ENCODE measurements at places on chromosomes 7 and 10.

GRCh38 chr10:74145133-74145532 lies 5.5 kb downstream of the AP3M1 start:
- no peak for DNase-seq

DNA sequence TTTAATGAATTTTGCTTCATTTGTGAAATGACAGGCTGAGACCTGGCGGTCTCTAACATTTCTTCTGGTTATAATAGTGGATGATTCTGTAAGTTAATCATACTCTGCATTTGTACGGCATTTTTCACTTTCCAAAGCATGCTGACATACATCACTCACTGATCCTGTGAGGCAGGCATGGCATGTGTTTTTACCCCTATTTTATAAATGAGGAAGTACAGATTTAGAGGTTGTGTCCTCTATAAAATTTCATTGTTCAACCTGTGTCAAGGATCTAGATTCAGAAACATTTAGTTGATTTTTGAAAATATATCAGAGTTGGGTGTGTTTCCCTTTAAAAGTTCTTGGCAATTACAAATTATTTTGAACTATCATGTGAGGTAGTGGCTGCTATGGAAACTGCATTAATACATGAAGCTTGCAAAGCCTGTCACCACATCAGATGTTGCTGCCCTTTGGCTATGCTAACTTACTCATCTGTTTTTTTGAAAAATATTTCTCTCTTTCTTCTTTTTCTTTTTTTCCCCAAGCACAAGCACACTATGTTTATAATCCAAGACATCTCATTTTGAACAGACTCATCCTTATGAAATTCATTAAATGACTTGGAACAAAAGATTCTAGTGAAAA lies 172.7 kb downstream of the GNAI1 start:
- DNase-seq = no peak

- DNase-seq = no peak
Measured at GRCh38 chr7:25456467-25457171, 228.3 kb upstream of the NPVF start.

GRCh38 chr10:113988535-113988934 lies 55.1 kb upstream of the ADRB1 start:
- DNase-seq = no peak

DNA sequence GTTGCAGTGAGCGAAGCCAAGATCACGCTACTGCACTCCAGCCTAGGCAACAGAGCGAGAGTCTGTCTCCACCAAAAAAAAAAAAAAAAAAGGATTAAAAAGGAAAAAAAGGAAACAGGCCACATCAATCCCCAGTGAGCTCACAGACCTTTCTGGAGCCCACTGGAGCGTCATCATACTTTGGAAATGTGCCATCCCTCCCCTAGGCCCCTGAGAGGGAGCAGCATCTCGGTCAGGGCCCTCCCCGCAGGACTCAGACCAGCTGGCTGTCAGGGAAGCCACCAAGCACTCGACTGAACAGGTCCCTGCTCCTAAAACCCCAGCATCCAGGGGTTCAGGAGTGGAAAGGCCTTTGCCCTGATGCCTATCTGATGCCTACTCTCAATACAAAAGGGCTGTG lies 97.9 kb upstream of the SH2B2 start:
- no peak for DNase-seq

GRCh38 chr7:139924461-139924860 lies 95.4 kb downstream of the TBXAS1 start:
- no peak for DNase-seq

DNA sequence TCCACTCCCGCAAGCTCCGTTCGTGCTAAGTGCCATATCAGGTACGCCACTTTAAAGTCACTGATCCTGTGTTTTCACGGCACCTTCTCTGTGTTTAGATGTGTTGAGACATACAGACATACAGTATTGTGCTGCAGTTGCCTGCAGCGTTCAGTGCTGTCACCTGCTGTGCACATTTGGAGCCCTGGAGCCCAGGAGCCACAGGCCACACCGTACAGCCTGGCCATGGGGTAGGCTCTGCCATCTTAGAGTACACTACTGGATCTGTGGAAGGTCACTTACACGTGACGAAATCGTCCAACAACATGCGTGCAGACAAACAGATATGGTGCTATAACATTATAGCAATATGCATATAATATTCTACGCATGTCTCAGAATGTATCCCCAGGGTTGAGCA lies 111.3 kb downstream of the ELFN1 start:
- no peak for DNase-seq

GRCh38 chr10:87696922-87697745 lies 37.5 kb downstream of the PAPSS2 start:
- DNase-seq = no peak

- DNase-seq = no peak
Measured at GRCh38 chr7:88355011-88355410, 48.3 kb upstream of the STEAP4 start.

DNA sequence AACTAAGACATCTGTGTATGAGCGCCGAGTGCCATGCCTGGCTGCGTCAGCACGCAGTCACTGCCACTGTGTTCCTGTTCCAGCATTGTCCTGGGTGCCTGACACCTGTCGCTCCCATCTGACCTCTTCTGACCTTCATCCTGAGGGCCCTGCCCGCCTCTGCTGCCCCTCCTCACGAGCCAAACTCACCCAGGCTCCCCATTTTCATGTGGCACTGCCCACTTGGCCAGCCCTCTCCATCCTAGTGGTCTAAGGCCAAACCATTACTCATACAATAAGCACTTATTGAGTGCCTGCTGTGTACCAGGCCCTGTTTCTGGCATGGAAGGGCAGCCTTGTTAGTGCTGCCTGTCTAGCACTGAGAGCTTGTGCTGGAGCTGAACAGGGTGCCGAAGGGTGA lies 77.2 kb upstream of the PCBD1 start:
- DNase-seq = no peak

DNA sequence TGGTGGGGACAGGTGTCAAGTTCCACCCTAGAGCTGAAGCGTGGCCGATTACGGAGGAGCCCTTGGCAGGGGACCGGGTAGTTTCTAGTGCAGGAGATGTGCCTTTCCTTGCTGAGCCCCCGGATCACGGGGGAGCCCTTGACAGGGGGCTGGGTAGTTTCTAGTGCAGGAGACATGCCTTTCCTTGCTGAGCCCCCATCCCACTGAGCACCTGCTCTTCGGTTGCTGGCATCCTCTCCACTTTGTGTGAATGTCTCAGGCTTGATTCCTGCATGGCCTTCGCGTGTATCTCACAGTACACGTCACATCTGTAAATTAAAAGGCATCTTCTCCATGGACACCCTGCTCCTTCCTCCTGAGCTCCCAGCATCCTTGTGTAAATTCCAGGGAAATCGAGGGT lies 263.5 kb downstream of the ADARB2 start:
- no peak for DNase-seq

- no peak for DNase-seq
Measured at GRCh38 chr7:108454674-108455550, 1.3 kb downstream of the NRCAM start.

- no peak for DNase-seq
Measured at GRCh38 chr10:123146013-123146893, 1.7 kb upstream of the HMX2 start.

- DNase-seq = no peak
Measured at GRCh38 chr7:104772405-104773345, 241.3 kb upstream of the KMT2E start.

GRCh38 chr10:12876266-12876665 lies 125.2 kb downstream of the CCDC3 start:
- DNase-seq = no peak

DNA sequence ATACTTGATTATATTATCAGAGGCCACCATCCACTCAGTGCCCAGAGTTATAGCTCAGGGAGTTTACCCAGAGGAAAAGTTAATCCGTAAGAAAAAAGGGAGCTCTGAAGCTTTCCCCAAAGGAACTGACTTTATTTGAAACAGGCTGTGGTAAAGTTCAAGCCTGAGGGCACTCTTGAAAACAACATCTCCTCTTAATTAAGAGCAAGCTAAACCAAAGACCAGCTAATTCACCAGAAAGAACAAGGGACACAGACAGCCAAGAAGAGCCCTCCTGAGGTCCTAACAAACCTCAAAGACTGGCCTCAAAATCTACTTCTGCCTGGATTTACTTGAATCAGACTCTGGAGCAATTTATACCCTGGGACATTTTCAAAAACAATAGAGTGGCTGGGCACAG lies 159.6 kb upstream of the CHST15 start:
- DNase-seq = no peak

DNA sequence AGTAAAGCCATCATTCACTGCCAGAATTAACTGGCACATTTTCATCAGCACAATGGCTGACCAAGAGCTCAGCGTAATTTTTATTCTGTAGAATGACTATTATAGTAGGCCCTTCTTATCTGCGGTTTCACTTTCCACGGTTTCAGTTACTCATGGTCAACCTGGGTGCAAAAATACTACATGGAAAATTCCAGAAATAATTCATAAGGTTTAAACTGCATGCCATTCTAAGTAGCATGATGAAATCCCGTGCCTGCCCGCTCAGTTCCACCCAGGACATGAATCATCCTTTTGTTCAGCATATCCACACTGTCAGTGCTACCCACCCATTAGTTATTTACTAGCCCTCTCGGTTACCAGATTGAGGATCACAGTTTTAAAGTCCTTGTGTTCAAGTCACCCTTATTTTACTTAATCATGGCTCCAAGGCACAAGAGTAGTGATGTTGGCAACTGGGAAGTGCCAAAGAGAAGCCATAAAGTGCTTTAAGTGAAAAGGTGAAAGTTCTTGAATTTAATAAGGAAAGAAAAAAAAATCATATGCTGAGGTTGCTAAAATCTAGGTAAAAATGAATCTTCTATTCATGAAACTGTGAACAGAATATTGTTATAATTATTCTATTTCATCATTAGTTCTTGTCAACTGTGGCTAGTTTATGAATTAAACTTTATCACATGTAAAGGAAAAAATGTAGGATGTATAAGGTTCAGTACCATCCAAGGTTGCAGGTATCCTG lies 204.9 kb downstream of the DOCK4 start:
- no peak for DNase-seq

DNA sequence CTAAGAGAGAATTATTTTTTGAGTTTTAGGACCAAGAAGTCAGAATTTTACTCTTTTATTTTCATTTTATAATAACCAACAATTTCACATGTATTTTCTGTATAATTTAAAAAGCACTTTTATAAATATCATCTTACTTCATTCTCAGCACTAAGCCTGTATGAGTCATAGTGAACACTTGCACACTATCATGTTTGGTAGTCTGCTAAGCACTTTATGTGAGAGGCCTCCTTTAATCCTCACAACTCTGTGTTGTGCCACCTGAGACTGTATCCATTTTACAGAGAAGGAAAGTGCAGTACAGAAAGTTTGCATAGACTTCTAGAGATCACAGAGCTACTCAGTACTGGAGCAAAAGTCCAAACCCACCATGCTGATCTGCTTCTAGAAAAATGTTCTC lies 939.6 kb downstream of the NRG3 start:
- no peak for DNase-seq

DNA sequence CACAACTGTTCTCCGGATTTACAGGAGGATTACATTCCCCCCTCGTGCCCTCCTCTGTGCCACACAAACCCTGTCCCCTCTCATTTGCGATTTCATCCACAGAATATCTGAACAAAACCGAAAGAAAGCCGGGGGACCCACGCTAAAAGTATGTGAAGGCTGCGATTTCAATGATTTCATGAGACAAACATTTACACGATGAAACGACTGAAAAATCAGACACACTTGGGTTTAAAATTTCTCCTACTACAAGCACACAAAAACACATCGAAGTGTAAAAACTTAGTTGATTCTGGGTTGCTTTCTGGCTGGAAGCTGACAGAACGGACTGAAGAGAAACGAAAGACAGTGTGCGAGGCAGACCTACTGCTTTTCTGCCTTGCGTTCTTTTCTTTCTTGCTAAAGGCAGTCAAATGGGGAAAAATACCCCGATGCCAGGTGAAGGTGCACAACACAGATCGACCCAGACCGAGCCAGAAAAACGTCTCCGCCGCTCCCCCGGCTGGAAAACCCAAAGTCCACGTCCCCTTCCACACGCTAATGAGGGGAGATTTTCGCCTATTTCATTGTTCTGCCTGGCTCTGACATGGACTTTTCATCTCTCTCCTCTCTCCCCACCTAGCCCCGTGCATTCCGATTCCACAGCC lies 1.2 kb downstream of the HIPK2 start:
- no peak for DNase-seq

DNA sequence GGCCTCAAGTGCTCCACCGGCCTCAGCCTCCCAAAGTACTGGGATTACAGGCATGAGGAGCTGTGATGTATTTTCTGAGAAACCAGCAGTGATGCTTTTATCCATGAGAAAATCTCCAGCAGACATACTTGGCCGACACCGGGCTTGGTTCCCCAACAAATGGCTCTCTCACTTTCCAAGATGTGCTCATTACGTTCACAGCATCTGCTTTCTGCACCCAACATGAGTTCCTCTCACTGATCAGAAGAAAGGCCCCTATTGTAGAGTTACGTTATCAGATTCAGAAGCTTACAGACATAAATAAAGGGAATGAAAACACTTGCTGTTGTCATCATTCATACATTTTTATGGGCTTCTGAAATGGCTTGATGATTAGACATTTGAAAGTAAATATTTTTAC lies 95.0 kb downstream of the CALD1 start:
- DNase-seq = no peak

- DNase-seq = no peak
Measured at GRCh38 chr7:39733881-39734632, 110.7 kb downstream of the RALA start.

DNA sequence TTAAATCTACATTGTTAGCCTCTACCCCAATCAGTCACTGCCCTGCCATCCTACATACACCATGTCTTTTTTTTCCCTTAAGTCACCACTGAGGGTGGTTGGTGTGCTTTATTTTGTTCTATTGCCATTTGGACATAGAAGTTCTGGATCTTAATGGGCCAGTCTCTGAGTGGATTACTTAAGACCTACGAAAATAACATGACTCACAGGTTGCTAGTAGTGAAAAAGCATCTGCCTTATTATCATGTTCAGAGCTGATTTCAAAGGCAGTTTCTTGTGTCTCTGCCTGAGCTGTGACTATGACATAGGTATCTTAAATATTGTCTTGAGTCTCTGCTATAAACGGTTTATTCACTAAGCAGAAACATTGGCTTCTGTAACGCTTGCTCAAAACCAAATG lies 410.8 kb downstream of the MDFIC start:
- DNase-seq = no peak

GRCh38 chr7:138625084-138625848 lies 75.9 kb downstream of the SVOPL start:
- DNase-seq = no peak

DNA sequence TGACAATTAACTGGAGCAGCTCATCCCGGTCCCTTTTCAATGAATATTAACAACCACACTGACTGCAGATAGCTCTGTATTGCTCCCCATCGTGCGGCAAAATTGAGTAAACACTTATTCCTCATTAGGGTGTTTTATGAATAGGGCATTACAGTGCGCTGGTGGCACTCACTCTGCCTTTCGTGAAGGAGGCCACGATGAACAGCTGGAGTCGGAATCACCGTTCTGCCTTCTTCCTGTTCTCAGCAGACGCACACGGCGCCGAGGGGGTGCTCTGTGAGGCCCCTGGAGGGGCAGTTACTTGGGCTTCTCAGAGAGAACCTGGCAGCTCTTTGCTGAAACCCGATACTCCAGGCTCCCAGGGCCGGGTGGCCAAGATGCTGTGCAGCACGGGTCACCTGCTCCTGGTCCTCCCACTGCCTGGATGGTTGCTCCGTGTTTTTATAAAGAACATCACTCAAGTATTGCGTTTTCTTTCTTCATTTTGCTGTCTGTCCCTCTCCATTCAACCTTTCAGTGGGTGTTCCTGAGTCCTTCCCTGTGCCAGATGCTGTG lies 241.9 kb downstream of the GLRX3 start:
- no peak for DNase-seq

GRCh38 chr7:31939076-31939475 lies 131.1 kb downstream of the PDE1C start:
- no peak for DNase-seq

- DNase-seq = no peak
Measured at GRCh38 chr7:138891446-138891810, 89.8 kb downstream of the KIAA1549 start.

All from T follicular helper cell (primary cell).